Kasumi-1 (cell line): ENCODE measurements at places on chromosomes 2 and 18.

DNA sequence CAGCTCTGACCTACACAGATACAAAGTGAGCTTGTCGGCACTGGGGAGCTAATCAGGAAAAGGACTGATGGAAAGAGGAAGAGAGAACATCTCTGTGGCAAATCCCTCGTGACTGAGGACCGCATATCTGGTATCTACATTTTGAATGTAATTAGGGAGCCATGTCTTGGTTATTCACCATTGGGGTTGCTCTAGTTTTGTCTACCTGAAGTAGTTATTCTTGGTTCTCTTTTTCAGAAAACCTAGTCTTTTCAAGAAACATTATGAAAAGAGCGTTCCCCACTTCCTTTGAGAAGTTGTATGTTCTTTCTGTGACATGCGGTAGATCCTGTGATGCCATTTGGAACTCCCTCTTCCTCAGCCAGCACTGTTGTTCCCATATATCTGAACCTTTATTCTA lies 104.4 kb downstream of the DOCK10 start:
- DNase-seq, result no peak

GRCh38 chr18:22604390-22604985 lies 186.8 kb upstream of the CTAGE1 start:
- no peak for DNase-seq

- DNase-seq, result no peak
These were observed 191.4 kb downstream of the SPP2 start for GRCh38 chr2:234241656-234242458.

DNA sequence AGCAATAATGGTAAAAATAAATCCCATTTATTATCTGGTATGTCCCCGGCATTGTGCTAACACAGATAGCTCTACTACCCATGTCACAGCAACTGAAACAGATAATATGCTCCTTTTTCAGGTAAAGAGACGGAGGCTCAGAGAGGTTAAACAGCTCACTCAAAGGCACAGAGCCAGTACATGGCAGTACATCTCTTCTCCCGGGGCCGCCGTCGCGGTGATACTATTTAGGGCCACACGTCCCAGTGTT lies 693 bp upstream of the PDK1 start:
- no peak for DNase-seq

DNA sequence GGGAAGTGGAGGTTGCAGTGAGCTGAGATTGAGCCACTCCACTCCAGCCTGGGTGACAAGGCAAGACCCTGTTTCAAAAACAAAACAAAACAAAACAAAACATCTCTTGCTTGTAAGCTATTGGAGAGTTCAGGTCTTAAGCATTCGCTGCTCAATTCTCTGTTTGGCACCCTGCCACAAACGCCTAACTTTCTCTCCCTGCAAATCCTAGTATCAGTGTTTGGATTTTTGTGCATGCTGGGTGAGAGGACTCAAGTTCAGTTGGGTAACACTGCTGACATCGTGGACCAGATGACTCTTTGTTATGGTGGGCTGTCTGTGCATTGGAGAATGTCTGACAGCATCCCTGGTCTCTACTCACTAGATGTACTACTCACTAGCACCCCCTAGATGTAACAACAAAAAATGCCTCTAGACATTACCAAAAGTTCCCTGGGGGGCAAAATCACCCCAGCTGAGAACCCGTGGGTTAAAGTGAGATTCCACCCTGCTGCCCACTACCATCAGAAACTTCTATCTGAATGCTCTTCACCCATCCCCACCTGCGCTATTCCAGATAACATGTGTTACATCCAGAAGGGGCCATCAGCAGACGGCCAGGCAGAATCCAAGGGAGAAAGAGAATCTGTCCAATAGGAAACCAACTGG lies 50.9 kb downstream of the CACNB4 start:
- peak; percentile 68 for DNase-seq

DNA sequence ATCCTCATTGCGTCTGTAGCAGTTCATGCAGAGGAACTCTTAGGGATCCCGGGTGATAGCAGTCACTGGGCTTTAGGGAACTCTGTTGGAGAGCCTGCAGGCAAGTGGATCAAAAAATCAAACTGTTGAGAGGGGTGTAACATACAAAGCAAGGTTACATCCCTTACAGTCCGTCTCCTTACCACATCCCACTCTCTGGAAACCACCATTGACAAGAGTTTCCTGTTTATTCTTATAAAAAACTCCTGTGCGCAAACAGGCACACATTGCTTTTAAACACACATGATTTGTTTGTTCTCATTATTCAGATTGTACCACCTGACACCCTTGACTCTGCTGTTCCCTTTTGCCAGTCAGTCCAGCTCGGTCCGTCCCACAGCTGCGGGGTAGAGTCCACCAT lies 137.7 kb downstream of the LTBP1 start:
- DNase-seq, result no peak

DNA sequence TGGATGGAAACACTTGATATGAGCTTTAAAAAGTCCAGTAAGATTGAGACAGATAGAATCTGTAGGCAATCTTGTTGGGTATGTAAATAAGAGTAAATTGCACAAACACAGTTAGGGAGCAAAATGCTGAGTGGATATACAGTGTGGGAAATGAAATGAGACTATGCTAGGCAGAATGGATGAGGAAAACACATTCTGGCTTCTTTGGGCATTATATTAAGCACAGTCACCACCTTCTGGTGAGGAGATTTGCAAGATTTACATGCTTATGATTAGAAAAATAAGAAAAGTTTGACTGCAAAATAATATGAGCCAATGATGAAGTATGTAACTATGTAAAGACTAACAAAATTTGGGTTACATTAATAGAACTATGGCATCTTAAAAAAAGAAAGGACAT lies 2165.0 kb upstream of the CELF4 start:
- no peak for DNase-seq

GRCh38 chr2:174605687-174606086 lies 8.1 kb upstream of the WIPF1 start:
- peak; percentile 79 for DNase-seq

DNA sequence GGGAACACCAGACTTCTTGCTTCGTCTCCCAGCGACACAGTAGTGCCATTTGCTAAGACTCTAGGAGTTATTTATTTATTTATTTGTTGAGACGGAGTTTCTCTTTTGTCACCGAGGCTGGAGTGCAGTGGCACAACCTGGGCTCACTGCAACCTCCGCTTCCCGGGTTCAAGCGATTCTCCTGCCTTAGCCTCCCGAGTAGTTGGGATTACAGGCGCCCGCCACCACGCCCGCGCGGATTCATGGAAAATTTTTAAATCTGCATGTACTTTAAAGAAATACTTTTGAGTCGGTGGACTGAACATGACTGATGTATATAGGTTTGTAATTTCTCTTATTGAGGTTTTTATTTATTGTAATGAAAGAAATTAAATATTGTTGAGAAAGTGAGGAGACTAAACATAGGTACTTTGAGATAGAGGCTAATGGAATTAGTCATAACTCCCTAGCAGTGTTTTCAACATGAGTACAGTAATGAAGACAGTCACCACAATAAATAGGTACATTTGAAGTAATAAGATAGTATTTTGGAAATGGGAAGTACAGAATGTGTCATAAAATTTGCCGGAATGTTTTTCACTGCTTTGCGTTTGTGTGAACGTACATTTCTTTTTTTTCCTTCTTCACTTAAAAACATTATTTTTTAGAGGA lies 983 bp downstream of the MTX2 start:
- DNase-seq, result no peak

DNA sequence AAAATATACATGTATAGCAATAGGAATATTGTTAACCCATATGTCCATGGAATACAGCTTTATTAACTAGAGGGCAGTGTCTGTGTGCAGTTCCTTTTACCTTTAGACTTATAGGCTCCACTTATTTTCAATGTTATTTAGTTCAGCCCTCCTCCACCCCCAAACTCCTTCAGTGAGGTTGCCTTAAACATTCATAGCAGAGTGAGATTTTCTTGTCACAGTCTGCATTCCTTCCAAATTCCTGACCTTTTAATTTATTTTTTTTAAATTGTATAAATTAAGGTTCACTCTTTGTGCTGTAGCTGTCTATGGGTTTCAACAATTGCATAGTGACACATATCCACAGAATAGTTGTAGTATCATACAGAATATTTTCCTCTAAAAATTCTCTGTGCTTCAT lies 30.9 kb downstream of the TFPI start:
- DNase-seq, result no peak

- no peak for DNase-seq
These were observed 219.3 kb upstream of the TMEFF2 start for GRCh38 chr2:192413812-192414681.

DNA sequence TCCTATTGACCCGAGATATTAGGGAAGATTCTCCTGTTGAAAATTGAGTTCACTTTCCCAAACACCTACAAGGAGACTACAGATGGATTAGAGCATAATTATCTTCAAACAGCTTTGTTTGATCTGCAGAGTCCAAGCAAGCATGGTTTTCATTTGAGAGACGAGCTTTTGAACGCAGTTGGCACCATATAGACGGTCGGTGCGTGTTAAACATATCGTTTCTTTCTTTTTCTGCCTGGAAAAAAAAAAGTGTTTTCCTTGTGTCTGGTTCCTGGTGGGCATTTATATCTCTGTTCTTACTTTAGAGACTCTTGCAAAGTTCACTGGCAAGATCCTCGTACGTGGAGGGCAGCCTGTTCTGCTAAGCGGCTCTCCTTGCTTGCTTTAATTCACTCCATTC lies 248.9 kb downstream of the TMEM182 start:
- DNase-seq, result no peak

DNA sequence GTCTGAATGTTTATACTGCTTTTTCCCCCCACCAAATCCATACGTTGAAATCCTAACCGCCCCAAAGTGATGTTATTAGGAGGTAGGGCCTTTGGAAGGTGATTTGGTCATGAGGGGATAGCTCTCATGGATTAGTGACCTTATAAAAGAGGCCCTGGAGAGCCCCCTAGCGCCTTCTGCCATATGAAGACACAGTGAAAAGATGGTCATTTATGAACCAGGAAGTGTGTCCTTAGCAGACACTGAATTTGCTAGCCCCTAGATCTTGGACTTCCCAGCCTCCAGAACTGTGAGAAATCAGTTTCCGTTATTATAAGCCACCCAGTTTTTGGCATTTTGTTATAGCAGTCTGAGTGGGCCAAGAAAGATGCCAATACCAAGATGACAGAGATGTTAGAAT lies 7.2 kb upstream of the TSN start:
- DNase-seq, result peak; percentile 27

DNA sequence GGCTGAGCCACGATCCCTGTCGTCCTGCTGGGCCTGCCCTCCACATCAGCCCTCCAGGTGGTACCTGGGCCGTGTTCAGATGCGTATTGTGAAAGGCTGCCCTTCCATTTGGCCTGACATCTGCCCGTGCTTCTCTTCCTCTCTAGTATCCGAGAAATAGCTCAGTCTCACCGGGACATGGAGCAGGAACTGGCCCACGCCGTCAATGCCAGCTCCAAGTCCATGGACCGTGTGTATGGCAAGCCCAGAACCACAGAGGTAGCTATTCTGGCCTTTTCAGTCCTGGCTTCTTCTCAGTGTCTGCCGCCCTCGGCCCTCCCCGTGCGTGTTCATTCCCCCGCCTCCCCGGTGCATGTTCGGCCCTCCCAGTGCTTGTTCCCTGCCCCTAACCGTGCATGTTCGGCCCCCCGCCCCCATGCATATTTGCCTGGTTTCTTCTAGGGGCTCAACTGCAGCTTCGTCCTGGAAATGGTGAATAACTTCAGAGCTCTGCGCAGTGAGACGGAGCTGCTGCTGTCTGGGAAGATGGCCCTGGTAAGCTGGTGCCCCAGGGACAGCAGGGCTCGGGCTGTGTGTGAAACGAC lies 104.3 kb downstream of the USP40 start:
- no peak for DNase-seq

GRCh38 chr18:2692508-2692907 lies 37.0 kb downstream of the SMCHD1 start:
- no peak for DNase-seq

- DNase-seq, result peak; percentile 53
These were observed 35.2 kb downstream of the FAM178B start for GRCh38 chr2:96951125-96951654.

GRCh38 chr2:109168086-109168485 lies 39.1 kb downstream of the SH3RF3 start:
- DNase-seq, result no peak

DNA sequence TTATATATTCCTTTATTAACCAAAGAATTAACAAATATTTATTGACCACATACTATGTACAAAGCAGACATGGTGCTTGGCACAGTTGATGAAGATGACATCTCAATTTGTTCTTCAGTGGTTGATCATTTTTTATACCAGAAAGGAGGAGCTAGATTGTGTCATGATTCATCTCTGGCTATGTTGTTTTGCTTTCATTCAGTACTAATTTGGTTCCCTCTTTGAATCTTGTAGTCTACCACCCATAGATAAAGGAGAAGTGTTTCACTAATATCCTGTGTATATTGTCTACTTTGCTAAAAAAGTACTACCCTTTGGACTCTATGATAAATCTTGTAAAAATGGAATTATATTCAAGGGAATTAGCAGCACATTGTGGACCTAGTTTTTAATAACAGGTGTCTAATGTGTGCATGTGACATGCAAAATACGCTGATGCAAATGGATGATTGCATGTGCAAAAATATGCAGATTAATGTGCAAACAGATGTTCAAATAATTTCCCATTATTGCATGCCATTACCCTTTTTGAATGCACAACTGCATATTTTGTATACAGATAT lies 313.2 kb upstream of the ZEB2 start:
- no peak for DNase-seq

DNA sequence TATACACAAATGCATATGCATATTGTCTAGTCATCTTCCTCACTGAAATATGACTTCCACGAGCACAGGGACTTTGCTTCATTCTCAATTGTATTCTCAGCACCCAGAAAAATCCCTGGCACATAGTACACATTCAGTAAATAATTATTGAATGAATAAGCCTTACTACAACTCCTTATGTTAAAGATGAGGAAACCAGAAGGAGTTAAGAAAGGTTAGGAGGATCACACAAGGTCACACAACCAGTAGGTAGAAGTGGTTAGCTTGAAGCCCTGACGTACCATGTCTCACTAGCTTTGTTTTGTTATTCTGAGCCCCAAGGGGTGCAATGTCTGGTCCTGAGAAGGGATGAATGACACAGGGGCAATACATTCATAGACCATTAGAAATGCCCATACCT lies 220.9 kb upstream of the PID1 start:
- no peak for DNase-seq

DNA sequence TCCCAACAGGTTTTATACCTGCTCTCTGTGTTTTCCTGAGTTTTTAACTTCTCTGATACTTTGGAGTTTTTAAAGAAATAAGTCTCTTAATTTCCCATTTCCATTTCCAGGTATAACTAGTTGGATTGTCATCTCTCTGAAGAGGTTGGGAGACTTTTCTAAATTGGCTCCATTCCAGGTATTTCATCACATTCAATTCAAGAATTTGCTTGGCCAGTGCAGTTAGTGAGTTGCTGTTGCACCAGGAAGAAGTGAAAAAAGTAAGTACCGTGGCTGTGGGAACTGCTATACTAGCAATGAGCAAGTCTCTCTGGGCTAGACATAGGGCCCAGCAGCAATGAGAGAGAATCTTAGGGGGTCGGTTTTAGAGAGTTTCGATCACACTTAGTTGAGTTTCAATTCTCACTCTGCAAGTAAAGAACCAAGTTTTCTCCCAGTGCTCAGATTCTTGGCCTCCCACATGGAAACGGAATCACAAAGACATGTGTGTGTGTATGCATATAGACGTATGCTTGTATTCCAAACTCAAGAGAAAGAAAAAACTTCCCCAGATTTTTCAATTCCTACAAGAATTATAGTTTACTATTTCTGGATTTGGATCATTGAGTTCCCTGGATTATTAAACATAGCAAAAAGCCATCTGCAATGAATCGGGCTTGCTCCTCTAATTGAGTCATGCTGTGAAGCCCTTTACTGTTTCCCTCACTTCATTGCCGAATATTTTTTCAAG lies 894.4 kb downstream of the BCL11A start:
- DNase-seq, result no peak

GRCh38 chr2:37340637-37341036 lies 3.8 kb upstream of the QPCT start:
- DNase-seq, result no peak
